ENCODE measurements at places on chromosomes 6 and 20.

DNA sequence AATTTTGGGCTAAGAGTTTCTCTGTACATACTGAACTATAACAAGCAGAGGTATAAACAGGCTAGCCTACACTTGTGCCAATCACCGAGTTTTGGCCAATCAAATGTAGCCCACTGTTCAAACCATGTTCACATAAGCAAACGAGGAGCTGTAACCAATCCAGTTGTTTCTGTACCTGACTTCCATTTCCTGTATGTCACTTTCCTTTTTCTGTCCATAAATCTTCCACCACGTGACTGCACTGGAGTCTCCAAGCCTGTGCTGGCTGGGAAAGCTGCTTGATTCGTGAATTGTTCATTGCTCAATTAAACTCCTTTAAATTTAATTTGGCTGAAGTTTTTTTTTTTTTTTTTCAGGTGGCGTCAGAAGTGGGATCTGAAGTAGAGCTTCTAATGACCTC lies 332.9 kb downstream of the RNF144B start:
- no peaks in the 10 kb centered on the region for H3K36me3 ChIP-seq
- DNase-seq = no peak
- no peaks in the 10 kb centered on the region for H3K27me3 ChIP-seq
- H3K4me3 ChIP-seq = no peak overlapping the region
- no peaks in the 10 kb centered on the region for H3K4me1 ChIP-seq

DNA sequence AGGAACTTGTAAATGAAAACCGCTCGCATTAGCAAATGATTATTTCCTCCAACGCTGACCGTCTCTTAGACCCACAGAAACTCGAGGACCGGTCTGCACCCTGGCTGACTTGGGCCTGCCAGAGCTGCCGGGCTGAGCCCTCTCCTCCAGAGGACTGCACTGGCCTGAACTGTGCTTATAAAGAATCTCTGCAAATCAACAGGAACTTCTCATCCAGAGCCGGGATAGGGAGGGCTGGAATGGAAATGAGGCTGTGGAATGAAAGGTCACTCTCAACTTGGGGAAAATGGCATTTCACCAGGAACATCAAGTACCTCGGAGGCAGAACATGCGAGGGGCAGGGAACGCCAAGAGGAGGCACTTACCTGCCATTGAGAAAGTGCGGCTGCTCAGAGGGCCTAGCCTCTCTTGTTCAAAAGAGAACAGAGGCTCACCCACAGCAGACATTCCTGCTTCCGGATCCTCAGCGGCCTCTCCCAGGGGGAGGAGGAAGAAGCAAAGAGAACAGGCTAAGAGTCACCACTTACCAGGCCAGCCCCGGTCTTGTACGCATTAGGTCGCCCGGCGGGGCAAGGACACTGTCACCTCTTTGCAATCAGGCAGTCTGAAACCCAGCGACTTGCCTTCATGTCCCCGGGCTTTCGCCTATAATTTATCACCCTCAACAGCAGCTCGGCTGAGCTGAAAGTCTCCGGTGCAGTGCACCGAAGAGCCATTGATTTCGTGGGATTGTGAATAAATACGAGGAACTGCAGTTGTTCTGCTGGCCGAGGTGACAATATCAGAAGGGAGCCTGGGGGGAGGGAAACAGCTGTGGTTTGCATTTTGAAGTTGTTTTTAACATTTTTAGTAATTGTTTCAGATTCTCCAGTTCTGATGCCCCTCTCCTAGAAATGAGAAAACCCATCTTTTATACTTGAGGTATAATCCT lies 37.6 kb downstream of the ZMYND8 start:
- 0 out of 2 replicates have a peak, but pooled peaks cover 3% of the 10 kb centered on the region for H3K36me3 ChIP-seq
- no peak for DNase-seq
- H3K4me3 ChIP-seq = no peak overlapping the region
- H3K27ac ChIP-seq = no peak overlapping the region

DNA sequence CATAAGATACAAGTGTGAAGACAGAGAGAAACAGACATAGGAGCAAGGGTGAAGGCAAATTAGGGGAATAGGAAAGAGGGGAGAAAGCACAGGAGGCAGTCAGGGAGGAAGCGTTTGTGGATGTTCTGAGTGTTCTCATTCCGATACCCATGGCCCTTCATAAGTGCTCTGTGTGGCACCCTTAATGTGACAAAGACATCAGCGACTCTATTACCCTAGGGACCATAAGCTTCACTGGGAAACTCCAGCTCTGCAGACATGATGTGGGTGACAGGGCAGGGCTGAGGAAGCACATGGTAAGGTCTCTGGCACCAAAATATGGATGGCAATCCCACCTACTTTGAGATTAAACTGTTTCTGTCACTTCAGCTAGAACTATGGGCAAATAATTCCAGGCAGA lies 33.0 kb downstream of the F13A1 start:
- no peaks in the 10 kb centered on the region for H3K4me1 ChIP-seq
- no peak overlapping the region for H3K4me3 ChIP-seq
- H3K27me3 ChIP-seq = no peaks in the 10 kb centered on the region
- no peak for DNase-seq

GRCh38 chr6:20223141-20223540 lies 10.9 kb upstream of the MBOAT1 start:
- no peak for DNase-seq
- no peaks in the 10 kb centered on the region for H3K27me3 ChIP-seq
- no peaks in the 10 kb centered on the region for H3K4me1 ChIP-seq
- no peak overlapping the region for H3K27ac ChIP-seq
- no peaks in the 10 kb centered on the region for H3K36me3 ChIP-seq

DNA sequence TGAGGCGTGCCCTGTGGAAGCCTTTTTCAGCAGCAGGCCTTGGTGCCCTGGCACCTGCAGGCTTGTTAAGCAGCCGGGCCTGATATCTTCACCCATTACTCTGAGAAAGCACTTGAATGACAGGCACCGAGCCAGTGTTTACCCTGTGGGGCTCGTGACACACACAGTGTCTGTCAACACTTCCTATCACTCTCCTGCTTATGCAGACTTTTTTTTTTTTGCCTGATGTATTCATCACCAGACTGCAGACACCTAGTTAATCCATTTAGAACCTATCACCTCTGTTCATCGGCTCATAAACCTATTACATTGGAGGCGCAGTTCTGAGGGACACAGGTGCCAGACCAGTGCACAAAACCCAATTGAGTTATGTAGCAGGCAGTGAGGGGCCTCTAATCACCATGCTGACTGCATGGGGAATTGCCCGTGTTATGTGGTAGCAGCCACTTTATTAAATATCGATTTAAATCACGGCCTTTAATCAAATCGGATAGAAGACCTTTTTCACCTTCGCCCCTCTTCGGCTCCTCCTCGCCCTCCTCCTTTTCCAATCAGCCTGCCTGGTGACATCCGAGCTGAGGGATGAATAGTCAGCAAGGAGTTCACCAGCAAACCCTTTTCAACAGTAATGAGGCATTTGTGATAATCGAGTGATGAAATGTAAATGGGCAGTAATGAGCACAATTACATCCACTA lies 962.9 kb upstream of the SLC35B3 start:
- DNase-seq = no peak
- no peak overlapping the region for H3K4me3 ChIP-seq
- 0 out of 2 replicates have a peak, but pooled peaks cover 4% of the 10 kb centered on the region for H3K4me1 ChIP-seq
- H3K27ac ChIP-seq = no peak overlapping the region
- no peaks in the 10 kb centered on the region for H3K36me3 ChIP-seq

DNA sequence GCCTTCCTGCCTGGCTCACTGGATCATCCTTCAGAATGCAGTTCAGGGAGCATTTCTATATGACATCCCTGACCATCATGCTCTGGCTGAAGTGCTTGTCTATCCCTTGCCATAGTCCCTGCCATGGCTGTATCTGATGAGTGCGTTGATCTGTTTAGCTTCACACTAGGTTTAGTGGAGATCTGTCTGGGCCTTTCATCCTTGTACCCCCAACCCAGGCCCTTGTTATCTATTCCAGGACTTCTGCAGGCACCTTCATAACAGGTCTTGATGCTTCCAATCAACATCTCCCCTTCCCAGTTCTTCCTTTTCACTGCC lies 102.4 kb downstream of the QRSL1 start:
- no peak overlapping the region for H3K4me3 ChIP-seq
- H3K27ac ChIP-seq = no peak overlapping the region
- H3K36me3 ChIP-seq = no peaks in the 10 kb centered on the region
- H3K4me1 ChIP-seq = no peaks in the 10 kb centered on the region

DNA sequence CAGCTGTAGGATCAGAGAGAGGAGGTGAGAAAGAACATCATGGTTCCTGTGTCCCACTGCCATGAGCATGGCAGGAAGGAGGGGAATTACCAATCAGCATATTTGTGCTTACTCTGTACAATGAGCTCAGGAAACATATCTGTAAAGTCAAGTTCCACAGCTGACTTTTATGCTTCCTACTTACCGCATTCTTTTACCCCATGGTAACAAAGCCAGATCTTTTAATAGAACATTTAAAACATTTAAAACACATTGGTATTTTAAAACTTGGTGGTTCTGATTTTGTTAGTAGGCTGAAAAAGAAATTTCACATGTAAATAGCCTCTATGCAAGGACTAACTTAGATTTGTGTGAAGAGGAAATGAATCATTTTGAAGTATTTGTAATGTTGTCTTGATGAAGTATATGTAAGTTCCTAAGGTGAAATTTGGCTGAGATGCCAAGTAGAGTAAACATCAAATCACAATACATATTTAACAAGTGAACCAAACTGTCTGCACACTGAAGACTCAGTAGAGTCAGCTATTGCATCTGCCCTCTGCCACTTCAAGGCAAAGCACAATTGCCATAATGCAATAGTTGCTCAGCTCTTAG lies 114.7 kb downstream of the GJA10 start:
- H3K4me1 ChIP-seq = no peaks in the 10 kb centered on the region
- H3K4me3 ChIP-seq = no peak overlapping the region
- H3K36me3 ChIP-seq = no peaks in the 10 kb centered on the region

DNA sequence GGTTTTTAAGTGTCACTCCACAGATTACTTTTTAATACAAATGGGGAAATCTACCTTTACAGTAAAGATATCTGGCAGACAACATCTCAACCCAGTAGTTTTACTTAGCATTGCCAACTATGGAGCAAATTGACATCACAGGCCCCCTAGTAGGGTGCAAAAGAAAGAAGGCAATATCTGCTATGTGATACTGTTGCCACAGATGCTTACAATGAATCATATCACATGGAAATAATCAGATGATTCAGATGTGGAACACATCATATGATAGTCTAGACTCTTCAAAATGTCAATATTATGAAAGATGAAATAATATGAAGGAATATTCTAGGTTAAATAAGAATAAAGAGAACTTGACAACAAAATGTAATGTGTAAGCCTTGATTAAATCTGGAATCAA lies 322.5 kb downstream of the BMP2 start:
- H3K4me1 ChIP-seq = no peaks in the 10 kb centered on the region
- H3K4me3 ChIP-seq = no peak overlapping the region
- no peaks in the 10 kb centered on the region for H3K27me3 ChIP-seq
- no peak for DNase-seq
- H3K27ac ChIP-seq = no peak overlapping the region

DNA sequence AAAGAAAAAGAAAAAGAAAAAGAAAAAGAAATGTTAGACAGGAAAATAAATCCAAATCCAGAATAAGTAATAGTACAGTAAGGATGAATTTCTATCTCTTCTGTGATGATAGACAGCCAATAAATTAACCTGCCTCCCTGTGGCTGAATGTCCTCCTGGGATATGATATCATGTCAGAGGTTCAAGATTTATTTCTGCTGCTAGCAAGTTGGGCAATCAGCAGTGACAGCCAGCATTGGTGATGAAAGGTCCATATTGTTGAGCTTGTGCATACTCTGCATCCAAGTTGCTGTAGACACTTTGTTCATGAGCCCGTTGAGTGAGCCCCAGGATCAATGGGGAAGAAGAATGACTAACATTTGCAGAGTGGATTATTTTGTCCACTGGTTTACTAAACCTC lies 44.9 kb upstream of the CEP85L start:
- no peak overlapping the region for H3K27ac ChIP-seq
- DNase-seq = no peak
- no peaks in the 10 kb centered on the region for H3K27me3 ChIP-seq

GRCh38 chr20:32610472-32611218 lies 25.5 kb upstream of the NOL4L start:
- DNase-seq = no peak
- 0 out of 2 replicates have a peak, but pooled peaks cover 14% of the 10 kb centered on the region for H3K27me3 ChIP-seq
- no peak overlapping the region for H3K4me3 ChIP-seq

DNA sequence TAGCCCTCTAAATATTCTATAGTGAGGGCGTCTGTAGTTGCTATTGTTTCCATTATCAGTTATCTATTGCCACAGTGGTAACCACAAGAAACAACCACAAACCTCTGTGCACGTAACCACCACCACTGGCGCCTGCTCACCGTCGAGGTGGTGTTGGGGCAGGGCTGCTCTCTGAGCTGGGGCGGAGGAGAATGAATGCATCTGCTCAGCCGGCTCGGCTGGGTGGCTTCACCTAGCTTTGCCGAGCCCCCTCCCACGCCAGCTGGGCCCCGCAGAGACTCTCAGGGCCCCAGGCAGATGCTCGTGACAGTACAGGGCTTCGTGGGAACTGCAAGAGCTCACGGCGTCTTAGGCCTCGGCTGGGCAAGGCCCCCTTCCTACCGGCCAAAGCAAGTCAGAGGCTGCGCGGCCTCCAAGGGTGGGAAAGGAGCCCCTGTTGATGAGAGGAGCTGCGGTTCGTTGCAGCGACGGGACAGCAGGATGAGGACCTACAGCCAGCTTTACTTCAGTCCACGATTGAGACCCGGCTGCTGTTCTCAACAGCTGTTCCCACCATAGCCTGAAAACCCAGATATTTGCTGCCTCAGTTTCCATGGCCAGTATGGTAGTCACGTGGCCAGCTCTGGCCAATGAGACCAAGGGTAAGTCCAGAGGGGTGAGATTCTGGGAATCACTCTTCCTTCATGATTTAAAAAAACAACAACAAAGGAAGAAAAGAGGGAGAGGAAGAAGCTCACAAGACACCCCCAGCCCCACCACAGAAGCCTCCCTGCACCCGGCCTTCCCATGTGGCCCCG lies 120.2 kb upstream of the AFDN start:
- H3K36me3 ChIP-seq = no peaks in the 10 kb centered on the region
- H3K4me3 ChIP-seq = no peak overlapping the region
- H3K4me1 ChIP-seq = no peaks in the 10 kb centered on the region

GRCh38 chr6:40308533-40309306 lies 278.4 kb downstream of the LRFN2 start:
- no peaks in the 10 kb centered on the region for H3K36me3 ChIP-seq
- H3K4me3 ChIP-seq = no peak overlapping the region
- H3K27ac ChIP-seq = no peak overlapping the region
- peak; percentile 42 for DNase-seq
- H3K4me1 ChIP-seq = no peaks in the 10 kb centered on the region
- no peaks in the 10 kb centered on the region for H3K27me3 ChIP-seq
